ENCODE measurements at places on chromosomes 1 and 21. TPM values are rescaled to one million over a fixed set of nuclear protein-coding genes. Genes with fewer than 3 reads are reported as not detected.

GRCh38 chr1:20259646-20260045 lies 31.0 kb upstream of the VWA5B1 start:
- no peak for DNase-seq

The PHGDH gene
- total RNA-seq, result 292 TPM

DNA sequence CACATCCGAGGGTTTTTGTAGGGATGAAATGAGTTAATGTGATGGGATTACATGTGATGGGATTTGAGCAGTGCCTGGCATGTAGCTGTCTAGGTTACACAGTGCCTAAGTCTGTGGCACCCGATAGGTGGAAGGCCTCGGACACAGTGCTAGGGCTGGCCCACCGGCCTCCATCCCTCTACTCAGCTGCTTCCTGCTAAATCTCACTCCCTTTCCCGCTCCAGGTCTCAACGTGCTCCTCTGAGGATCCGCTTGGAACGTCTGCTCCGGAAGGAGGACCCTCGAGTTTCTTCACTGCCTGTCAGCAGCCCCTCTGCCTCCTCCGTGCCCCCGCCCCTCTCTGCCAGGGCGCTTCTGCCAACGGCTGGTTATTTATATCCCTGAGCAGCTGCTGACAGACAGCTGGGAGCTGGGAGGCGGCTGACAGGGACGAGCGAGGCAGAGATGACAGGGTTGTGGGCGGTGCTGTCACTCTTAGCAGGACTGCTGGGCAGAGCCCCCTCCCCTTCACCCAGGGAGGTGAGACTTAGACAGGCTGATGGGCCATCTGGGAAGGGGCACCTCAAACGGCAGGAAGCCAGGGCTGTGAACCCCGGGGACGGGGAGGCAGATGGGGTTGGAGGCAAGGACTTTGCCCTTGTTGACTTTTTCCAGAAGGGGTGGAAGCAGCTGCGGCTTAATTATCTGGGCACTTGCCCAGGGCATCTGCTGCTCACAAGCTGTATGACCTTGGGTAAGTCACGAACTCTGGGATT lies 26.6 kb upstream of the LRRN2 start:
- no peak for DNase-seq

- DNase-seq, result no peak
Observed at GRCh38 chr21:41585199-41585994, 77.4 kb upstream of the TMPRSS2 start.

GRCh38 chr1:59163268-59164092 lies 133.4 kb upstream of the FGGY start:
- DNase-seq, result no peak

- DNase-seq, result no peak
Observed at GRCh38 chr21:38434913-38435533, 63.3 kb downstream of the ERG start.

GRCh38 chr1:230794431-230794830 lies 47.2 kb downstream of the CAPN9 start:
- no peak for DNase-seq

GRCh38 chr1:67615886-67616285 lies 69.1 kb upstream of the GADD45A start:
- no peak for DNase-seq

The DBT gene
- total RNA-seq, result 12.9 TPM

The RFX5 gene
- 55.2 TPM for total RNA-seq

- DNase-seq, result no peak
Observed at GRCh38 chr1:60222360-60223115, 149.0 kb upstream of the C1orf87 start.

GRCh38 chr1:119146466-119146865 lies 6.0 kb upstream of the WARS2 start:
- no peak for DNase-seq

The CCDC185 gene
- not detected for total RNA-seq

The SMYD3 gene
- total RNA-seq, result 16.4 TPM

- no peak for DNase-seq
Observed at GRCh38 chr1:103489935-103490334, 35.6 kb upstream of the RNPC3 start.

The LEMD1 gene
- total RNA-seq, result 0.78 TPM

DNA sequence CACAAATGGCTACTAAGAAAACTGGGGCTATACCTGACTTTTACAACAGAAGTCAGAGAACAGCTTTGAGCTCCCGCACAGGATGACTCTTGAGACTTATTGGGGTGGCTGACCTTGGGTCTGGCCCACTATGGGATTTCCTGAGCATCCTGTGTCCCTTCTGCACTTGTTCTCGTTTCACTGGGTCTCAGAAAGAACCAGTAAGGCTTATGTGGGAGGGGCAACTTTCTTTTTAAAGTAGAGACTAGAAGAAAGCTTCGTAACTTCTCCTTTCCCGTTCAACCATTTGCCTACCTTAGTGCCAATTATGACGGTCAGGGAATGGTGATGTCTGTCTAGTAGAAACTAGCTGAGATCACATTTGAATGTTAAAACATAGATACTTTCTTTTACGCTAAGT lies 59.5 kb upstream of the C1orf105 start:
- DNase-seq, result no peak

The ICOSLG gene
- 0.92 TPM for total RNA-seq

- DNase-seq, result no peak
Observed at GRCh38 chr1:232340446-232340845, 289.5 kb downstream of the SIPA1L2 start.

The CLDN17 gene
- total RNA-seq, result not detected

DNA sequence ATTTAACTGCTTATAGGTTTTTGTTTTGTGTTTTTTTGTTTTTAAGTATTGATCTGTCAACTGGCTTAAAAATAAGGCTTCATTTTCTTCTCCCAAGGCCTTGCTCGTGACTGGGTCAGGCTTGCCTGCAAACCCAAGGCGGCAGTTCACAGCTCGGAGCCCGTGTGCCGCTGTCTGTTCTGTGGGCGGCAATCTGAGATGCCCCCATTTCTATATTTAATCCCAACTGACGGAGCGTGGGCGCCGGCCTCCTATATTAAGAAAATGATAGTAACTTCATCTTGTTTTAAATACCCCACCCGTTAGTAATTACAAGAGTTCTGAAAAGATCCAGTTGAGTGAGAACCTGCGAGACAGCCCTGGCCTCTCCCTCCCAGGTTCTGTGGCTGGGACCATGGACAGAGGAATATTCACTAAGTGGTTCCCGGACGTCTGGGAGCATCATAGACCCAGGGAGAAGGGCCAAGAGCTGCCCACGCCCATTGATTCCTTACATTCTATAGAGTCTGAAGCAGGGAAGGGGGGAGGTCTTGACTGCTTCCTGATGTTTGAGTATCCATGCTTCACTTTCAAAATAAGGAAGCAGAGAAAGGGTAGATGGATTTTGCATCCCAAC lies 42.6 kb upstream of the GPR153 start:
- no peak for DNase-seq

DNA sequence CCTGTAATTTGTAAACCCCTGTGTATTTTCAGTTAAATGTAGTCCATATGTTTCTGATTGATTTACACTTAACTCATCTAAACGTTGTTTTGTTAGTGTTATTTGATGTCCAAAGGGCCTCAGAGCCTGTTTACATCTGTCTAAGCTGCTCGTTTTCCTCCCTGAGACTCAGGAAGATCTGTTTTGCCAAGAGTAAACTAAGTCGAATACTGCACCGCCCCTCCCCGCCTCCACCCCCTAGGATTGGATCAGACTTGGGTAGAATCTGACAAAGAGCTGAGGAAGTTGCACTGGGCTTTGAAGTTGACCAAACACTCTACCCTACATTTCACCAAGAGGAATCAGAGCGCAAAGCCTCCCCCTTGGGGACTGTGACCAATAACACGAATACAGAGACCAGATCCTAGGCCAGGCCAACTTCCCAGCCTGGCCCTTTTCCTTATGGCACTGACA lies 206.9 kb upstream of the LMO4 start:
- no peak for DNase-seq

DNA sequence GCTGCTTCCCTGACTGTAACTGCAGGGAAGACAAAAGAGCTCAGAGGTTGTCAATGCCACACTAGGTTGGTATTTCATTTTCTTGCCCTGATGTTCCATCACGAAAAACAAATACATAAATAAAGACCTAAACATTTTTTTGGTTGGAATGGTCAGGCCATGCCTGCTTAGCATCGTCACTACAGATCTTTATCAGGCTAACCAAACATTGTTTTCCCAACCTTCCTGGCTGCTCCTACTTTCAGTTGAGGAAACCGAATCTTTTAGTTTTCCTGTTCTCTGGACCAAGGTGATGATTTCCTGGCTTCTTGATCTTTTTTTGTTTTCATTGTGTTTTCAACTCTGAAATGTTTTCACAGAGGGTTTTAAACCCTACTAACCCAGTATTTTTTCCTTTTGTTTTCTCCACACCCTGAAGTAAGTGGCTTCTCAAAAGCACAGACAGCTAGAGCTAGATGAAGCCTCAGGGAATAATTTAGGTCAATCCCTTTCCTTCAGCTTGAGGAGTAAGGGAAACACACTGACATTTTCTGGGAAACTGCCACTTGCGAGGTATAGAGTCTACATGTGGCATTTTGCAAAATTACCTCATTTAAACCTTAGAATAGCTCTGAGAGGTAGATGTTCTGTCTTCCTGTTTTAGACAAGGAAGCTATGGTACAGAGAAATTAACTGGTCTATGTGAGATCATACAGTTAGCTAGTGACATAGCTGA lies 67.2 kb upstream of the CNN3 start:
- DNase-seq, result no peak

- no peak for DNase-seq
Observed at GRCh38 chr1:51120629-51121028, 18.6 kb downstream of the C1orf185 start.

The TMEM240 gene
- total RNA-seq, result 0.88 TPM

Measured in activated naive CD8-positive, alpha-beta T cell treated with anti-CD3 and anti-CD28 coated beads for 36 hours (primary cell).